RPMI7951 (cell line): ENCODE measurements at places on chromosomes 3 and 15.
A peak's percentile ranks its signal among the peaks of the same experiment; 100 is the strongest.

DNA sequence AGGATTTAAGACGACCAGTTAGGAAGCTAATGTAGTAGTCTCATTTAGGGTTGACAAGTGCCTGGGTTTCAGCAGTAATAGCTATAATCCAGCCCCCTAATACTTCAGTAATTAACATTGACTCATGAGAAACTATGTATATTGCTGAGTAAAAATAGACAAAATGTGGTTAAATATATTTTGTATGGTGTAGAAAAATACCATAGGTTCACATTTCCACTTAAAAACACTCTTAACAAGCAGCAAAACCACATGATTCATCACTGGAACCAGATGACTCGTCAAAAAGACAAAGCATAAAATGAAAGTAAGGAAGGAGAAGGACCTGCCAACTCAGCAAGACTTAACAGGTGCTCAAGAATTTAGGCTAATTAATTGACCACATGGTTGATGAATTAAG, 288.9 kb downstream of the EFHB start:
- no peak for DNase-seq

GRCh38 chr3:187838016-187838540, 92.8 kb upstream of the BCL6 start:
- no peak for DNase-seq

DNA sequence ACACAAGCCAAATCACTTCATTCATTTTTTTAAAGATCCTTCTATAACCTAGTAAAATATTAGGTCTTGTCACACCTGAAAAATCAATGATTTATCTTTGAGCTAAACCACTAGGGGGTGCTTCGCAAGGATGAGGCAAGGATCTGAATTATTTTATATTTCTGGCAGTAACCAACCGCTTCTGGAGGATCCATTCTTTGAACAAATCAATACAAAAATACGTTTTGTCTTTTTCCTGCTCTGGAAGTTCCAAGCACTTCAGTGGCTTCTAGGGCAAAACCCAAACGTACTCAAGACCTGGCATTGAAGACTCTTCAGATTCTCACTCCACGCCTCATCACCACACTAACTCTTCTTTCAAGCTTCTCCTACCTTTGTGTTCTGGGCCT, 486 bp downstream of the LSG1 start:
- DNase-seq: peak; percentile 45

DNA sequence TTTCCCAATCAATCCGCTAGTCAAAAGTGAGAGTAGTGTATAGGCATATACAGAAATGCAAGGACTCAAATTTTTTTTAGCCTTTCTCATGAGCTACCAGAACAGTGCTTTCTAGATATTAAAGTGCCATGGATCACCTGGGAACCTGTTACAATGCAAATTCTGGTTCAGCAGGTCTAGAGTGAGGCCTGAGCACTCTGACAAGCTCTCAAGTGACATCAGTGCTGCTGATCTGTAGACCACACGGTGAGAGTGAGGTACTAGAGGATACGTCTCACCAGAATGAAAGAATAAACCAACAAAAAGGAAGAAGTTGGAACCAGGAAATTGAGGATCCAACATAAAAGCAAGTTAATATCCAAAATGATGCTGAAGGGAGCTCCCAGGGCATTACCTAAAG, 16.0 kb upstream of the PLA2G4D start:
- no peak for DNase-seq

DNA sequence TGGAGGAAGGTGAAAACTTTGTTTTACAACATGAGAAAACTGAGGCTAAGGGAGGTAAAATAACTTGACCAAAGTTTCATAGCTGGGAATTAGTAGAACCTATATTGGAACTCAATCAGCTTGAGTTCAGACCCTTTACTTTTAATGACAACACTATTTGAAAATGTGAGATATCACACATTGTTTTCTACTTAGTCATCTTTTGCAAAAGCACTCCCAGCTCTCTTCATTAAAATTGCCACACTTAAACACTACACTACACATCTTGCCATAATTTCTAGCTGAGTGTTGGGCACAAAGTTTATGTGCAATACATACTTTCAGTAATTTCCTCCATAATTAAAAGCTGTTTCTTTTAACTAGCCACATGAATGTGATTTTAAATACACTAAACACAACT, 230.4 kb upstream of the DCBLD2 start:
- peak; percentile 45 for DNase-seq

GRCh38 chr15:99436542-99437314, 129.1 kb upstream of the MEF2A start:
- DNase-seq: no peak

DNA sequence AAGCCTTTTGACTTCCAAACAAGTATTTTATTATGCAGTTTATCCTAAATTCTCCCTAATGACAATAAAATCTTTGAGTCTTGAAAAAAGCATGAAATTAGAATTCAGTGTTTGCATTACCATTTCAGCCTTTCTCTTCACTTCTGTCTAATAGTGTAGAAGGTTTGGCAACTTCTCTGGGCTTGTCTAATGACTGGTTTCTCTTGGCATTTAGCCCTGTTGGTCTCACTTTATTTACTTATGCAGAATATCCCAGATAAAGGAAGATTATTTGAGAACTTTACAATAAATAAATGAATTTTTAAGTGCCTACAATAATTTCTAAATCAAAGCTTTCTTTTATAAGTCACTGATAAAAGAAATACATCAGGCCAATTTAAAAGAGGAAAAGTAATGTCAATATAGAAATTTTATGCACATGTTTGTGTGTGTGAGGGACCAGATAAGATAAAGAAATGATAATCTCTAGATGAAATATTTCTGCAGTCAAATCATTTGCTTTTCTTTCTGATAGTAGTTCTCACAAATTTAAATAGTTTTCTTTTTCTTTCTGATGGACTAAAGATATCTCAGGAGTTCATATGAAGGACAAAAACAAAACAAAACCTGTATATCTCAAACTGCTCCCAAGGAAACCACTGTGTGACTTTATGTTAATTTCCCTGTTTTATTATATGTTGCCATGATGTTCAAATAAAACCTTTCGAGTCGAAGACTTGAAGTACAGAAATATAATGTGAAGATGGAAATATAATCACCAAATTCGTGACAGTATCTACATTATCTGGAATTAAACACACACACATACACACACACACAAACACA, 533.1 kb upstream of the CBLB start:
- no peak for DNase-seq

DNA sequence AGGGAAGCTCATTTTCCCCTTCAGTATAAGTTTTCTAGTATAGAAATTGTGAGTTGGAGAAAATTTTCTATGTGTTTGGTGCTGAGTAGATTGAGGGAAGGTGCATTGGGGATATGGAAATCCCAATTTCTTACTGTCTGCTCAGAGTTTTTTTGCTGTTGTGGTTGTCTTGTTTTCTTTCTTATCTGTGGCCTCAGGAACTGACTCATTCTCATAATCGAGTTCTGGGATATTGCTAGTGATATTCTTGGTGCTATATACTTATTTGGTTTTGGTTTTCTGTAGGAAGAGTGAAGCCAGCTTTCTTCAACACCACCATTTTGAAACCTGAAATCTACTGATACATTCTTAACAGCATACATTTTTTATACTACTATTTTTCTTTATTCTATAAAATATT, 869.2 kb downstream of the DIPK2A start:
- DNase-seq: no peak

GRCh38 chr3:76954412-76954811, 85.5 kb upstream of the ROBO2 start:
- DNase-seq: no peak

DNA sequence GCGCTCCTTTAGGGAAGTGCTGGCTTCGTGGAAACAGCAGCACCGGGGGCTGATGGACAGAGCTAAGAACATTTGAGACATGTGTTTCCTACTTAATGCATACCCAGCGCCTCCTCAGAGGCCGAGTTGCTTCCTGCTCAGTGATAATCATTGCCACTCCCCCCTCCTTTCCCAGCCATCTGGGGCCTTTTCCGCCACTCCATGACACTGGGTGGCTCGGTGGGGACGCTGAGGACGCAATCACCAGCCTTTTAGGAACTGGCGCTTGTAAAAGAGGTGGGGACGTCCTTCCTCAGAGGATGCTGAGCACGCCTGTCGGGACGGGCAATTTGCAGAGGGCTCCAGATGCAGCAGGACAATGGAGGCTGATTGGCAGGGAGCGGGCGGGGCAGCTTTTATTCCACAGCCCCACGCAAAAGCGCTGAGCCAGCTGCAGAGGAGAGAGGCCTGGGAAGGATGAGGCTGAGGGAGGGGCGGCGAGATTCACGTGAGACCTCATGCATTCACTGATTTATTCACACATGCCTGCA, 22.2 kb upstream of the IQSEC1 start:
- no peak for DNase-seq

- no peak for DNase-seq
These were observed 85.9 kb upstream of the GPR149 start for GRCh38 chr3:154515921-154516320.
